ENCODE measurements at places on chromosomes 6 and 20.

DNA sequence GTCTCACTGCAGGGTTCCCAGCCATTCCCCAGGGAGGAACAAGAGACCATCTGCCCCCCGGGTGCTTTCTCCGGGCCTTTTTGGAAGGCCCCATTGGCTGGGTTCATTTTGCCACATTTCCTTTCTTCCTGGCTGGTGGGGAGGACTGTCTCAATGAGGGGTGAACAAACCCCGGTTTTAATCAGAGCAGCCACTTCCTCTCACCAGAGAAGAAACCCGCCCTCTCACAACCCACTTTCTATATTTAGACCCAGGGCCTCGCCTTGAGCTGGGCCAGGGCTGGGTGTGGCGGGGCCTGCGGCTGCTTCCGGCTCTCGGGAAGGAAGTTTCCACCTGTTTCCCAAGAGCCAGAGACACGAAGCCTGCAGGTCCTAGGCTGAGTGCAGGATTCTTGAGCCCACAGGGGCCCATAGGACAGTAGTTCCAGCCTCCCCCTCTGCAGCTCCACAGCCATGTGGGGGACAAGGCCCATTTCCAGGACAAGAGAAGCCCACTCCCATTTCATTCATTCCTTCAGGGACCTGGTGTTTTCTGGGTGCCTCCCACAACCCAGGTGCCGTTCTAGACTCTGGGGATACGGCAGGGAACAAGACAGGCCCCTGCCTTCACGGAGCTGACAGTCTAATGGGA lies 41.8 kb downstream of the RBM38 start:
- peak; percentile 33 for DNase-seq

- no peak for DNase-seq
Measured at GRCh38 chr6:151021896-151022295, 156.4 kb downstream of the MTHFD1L start.

- DNase-seq = no peak
Measured at GRCh38 chr6:6556161-6556737, 32.3 kb upstream of the LY86 start.

- no peak for DNase-seq
Measured at GRCh38 chr20:13883425-13883824, 98.6 kb downstream of the NDUFAF5 start.

DNA sequence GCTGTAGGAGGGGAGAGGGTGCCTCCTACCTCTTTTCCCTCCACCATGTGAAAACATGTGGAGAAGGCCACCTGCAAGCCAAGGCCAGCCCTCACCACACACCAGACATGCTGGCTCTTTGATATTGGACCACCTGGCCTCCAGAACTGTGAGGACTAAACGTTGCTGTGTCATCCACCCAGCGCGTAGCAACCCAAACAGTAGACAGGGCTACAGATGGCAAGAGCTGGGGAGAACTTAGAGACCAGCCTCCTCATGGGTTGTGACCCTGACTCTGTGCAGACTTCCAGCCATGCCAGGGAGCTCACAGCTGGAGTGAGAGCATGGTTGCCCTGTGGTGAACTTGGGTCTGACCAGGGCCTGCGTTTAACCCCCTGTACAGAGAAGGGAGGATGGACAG lies 195.9 kb upstream of the CST7 start:
- DNase-seq = no peak

DNA sequence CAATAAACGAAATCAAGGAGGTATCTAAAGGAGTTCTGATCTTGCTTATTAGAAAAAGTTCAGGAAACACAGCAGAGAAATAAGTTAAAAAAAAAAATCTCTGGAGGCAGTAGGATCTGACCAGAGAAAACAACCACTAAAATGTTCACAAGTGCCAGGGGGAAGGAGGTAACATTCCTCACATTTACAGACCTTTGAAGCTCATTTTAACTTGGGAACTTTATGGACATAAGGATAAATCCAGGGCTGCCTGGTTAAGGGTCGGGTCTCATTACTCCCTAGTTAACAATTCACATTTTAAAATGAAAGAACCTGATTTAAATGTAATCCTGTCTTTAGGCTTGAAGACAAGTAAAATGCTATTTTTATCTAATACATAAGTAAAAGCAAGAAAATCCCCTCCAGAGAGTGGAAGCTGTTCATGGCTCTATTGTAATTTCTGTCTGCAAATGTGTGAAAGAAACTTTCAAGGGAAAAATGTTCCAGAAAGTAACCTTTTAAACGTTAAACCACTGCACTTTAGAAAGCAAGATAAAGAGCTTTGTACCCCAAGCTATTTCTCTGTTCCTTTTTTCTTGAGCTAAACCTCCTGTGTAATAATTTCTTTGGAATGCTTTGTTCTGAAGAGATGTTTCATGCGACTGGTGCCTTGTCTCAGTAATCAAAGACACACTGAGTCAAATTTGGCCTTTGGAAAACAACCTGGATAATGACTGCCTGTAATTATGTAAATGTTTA lies 38.2 kb downstream of the MYLIP start:
- no peak for DNase-seq

- no peak for DNase-seq
Measured at GRCh38 chr6:4614637-4615036, 161.6 kb upstream of the CDYL start.

DNA sequence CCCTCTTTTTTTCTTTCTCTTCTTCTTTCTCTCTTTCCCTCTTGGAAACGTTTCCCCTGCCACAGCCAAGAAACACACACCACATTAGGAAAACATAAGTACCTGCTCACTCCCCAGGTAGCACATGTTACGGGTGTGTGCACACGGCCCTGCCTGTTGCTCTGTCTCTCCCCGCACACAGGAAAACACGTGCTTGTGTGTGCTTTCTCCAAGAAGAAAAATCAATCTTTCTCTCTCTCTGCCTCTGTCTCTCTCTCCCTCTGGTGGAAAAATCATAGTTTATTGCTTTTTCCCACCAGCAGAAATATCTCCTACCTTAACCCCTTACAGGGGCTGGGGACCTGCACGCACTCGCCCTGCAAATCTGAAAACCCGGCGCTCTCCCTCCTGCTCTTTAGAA lies 102.3 kb downstream of the EDN3 start:
- no peak for DNase-seq

DNA sequence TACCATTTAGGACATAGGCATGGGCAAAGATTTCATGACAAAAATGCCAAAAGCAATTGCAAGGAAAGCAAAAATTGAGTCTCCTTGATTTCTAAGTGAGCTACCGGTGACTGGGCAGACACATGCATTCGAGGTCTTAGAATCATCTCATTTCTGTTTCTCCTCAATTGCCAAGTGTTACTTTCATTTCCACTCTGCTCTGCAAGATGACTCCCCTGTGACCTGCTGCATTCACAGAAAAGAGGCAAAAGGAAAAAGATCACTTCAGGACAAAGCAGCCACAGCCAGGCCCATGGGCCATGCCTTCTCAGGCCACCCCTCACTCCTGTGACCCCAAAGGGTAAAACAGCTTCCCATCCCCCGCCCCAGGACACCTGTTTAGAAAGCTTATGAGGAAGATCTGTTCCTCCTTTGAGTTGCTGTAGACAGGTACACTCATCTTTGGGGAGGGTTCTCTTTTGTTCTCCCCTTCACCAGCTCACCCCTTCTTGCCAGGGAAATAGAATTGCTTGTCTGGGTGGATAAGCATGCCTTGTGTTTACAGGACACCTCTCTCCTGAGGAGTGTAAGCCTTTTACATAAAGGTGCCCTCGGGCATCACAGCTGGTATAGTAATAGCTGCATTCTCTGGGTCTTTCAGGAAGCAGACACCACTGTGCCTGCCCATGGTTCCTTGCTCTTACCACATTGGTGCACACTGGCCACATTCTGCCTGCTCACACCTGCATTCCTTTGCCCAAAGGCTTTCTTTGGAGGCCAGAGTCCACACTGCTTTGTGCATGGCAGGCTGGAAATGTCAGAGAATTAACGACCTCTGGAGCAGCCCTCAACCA lies 105.0 kb downstream of the SLC24A3 start:
- no peak for DNase-seq

DNA sequence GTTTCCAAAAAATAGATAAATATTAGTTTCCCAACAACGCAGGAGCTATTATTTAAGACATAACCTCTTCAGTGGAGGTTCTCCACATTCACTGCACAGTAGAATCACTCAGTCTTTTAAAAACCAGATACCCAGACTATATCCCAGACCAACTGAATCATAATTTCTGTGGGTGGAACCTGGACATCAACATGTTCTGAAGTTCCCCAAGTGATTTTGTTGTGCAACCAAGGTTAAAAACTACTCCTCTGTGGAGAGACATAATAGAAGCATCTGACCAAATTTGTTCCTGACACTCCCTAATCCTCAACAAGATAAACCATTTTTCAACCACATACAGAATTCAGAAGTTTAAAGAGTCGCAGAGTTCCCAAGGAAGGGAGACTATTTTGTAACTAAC lies 42.3 kb downstream of the STK38 start:
- no peak for DNase-seq

- no peak for DNase-seq
Measured at GRCh38 chr6:105868823-105869460, 217.2 kb upstream of the PRDM1 start.

GRCh38 chr6:170134031-170134470 lies 156.8 kb downstream of the DLL1 start:
- no peak for DNase-seq

DNA sequence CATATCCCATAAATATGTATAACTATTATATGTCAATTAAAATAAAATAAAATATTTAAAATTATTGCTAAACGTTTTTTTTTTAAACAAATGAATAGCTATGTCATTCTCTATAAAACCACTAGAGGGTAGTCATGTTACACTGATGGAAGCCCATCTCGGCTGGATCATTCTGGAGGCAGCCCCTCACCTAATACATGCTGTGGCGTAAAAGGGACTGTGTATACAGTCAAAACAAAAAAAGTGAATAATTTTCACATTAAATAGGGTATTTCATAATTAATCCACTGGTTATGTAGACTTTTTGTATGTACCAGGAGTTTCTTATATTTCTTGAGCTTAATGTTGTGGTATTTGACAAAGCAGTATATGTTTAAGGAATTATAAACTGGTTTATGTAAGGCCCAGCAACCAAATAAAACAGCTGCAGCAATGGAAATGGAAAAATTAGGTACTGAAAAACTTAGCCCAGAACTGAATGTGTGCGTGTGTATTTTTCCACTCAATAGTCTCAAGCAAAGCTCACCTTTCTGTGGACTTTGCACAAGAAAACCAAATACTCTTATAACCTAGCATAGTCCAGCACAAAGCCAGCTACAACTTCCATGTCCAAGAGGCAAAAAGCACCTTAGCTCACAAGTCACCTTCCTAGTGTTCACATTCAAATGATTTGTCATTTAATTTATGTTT lies 81.7 kb downstream of the COL9A1 start:
- no peak for DNase-seq

DNA sequence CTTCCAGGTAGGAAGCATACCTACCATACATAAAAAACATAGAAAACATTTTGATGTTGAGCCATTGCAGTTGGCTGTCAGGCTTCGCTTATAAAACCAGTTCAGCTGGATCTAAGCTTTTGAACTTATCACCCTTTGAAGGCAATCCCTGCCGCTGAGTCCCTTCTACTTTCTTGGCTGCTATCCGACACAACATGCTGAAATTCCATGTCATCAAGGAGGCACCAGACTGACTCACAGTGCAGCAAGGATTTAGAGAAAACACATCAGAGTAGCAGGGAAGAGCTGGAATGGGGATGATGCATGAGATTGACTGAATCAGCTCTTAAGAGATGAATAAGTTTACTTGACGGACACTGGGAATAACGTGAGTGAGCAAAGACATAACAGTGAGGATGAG lies 135.0 kb upstream of the MAN1A1 start:
- no peak for DNase-seq

- DNase-seq = no peak
Measured at GRCh38 chr6:132188556-132189264, 212.6 kb downstream of the MOXD1 start.

- peak; percentile 33 for DNase-seq
Measured at GRCh38 chr6:127514773-127515227, 4.3 kb downstream of the MTCL3 start.

GRCh38 chr6:15061180-15061641 lies 184.7 kb upstream of the JARID2 start:
- DNase-seq = no peak

DNA sequence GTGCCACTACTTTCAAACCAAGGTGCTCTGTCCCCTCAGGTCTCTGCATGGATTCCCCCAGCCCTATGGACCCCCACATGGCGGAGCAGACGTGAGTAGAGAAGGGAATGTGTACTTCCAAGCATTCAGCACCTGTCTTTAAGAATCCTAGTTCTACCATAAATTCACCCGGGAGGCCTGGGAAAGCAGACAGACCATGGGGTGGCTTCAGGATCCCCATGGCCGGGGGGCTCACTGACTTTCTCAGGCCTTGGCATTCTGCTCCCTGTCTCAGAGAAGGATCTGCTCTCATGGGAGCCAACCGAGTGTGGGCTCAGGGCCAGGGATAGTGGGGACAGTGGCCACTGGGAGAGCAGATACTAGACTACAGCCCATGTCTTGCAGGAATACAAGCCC lies 2.3 kb downstream of the CDC25B start:
- DNase-seq = no peak

- DNase-seq = no peak
Measured at GRCh38 chr6:105431226-105431625, 28.3 kb upstream of the PREP start.

GRCh38 chr6:73194744-73195143 lies 30.6 kb downstream of the KHDC1L start:
- no peak for DNase-seq

DNA sequence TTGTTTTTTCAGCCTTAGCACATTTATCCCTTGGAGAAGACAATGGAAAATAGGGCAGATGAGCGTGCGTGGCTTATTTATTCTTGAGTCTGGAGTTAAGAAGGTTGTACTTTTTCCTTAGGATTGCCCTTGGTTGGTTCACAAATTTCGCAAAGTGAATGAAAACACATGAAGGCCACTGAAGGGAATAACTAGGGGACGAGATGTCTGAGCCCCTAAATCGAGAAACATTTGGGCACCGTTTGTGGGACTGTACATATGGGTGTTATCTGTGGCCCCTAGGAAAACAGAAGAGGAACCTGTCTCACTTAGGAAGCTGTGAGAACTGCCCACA lies 19.4 kb upstream of the TRIM27 start:
- DNase-seq = no peak

DNA sequence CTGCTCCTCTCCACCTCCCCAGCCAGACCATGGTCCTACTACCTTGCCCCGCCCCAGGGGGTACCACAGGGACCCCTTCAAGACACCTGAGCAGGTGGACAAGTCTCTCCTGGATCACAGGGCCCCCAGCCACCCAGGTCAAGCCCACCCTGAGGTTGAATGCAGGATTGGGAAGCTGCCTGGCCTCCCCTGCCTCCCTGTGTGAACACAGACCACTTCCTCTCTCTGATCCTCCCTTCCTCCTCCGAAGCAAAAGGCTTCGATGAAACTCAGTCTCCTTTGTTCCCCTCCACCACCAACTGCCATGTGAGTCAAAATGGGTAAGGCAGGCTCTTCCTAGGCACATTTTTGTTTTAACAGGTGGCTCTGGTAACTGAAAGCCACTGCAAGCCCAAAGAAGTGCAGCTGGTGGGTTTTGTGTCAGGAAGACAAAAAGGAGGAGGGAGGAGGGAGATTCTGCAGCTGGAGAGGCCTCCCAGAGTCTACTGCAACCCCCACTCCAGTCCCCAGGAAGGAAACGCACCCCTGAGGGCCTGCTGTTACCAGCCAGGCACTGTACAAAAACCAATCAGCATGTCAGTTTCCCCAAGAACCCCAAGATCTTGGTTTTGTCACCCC lies 5.4 kb downstream of the ADA start:
- no peak for DNase-seq
